ENCODE measurements at places on chromosomes 2 and 18.
A peak's percentile ranks its signal among the peaks of the same experiment; 100 is the strongest.

- DNase-seq: no peak
Measured at GRCh38 chr2:60556175-60556574, 2.7 kb upstream of the BCL11A start.

GRCh38 chr2:31267437-31268120, 33.6 kb downstream of the EHD3 start:
- DNase-seq: no peak

DNA sequence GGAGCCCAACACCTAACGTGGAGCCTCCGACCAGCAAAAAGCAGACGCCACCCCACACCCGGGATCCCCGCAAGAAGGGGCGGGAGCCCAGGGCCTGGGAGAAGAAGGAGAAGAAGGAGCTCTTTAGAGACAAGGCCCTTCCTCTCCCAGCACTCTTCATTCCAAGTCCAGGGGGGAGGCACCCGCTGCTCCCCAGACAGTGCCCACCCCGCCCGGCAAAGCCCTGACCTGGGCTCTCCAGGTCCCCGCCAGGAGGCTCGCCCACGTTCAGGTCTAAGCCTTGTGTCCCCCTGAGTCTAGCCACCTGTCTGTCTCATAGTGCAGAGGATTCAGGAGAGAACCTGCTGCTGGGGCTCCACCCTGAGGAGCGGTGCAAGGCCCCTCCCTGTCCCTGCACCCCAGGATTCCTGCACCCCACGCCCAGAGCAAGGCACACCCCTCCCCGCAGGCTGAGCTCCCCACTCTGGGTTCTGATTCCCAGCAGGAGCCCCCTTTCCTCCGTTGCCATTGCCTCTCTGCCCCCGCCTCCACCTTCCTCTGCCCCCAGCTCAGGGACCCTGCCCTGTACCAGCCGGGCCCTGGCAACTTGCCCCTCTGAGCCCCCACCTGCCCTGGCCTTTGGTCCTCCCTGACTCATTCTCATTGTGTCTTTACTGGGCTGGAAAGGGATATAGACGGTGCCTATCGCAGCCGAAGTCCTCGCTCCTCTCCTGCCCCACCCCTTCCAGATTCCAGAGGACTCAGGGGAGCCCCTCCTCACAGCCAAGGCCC, 33.5 kb upstream of the GPC1 start:
- no peak for DNase-seq

GRCh38 chr2:233816771-233817170, 37.6 kb downstream of the HJURP start:
- no peak for DNase-seq

- DNase-seq: no peak
Measured at GRCh38 chr18:34707670-34708069, 2.4 kb upstream of the DTNA start.

- DNase-seq: no peak
Measured at GRCh38 chr2:233449081-233449901, 95.0 kb downstream of the DGKD start.

DNA sequence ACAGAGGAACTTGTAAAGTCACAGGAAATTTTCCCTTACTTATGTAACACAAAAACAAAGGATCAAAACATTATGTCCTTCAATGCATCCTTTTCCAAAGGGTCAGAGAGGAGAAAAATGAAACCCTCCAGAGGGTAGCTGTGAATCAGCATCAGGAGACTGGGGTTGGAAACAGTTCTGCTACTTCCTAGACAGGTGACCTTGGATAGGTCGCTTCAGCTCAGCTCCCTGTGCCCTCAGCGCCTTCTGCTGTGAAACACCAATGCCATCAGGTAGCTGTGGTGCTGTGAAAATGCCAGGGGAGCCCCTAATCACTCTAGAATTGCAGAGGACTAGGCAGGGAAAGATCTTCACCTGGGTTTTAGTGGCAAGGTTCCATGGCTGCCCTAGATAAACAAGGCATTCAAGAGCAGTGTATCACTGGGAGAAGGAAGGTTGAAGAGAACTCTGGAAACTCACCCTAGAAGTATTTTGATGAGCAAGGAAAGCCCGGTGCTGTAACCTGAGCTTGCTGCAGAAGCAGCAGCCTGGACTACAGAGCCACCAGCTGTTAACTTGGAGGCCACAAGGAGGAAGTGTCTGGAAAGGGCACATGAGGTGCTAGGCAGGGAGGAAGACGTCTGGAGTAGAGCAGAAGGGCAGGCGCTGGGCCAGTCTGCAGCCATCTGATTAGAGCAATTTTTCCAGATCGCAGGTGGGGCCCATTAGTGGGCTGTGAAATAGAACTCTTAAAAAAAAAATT, 100.7 kb upstream of the MCFD2 start:
- DNase-seq: no peak

- no peak for DNase-seq
Measured at GRCh38 chr2:109196081-109196875, 67.3 kb downstream of the SH3RF3 start.

DNA sequence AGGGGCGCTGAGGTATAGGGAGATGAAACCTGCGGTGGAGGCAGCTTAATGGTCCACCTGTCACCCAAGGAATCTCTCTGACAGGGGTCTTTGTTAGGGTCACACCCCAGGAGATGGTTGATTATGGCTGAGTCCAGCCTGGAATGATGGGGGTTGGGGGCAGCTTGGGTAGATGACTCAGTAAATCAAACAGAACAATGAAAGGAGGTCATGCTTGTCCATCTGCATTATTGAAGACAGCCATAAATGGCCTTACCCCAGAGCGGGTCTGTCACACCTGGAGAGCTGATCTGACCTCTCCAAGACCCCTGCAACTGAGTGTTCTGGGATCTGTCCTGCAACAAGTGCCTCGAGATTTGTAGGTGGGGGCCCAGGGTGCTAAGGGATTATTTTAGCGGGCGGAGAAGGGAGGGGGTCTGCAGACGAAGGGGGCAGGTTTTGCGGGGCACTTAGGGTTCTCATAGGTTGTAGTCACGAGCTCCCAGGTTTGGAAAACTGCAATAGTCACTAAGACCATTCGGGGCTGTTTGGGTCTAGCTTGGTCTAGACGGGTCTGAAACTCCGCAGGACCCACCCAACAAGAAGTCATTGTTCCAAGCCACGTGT, 771 bp upstream of the IGFBP2 start:
- DNase-seq: no peak

GRCh38 chr2:101223814-101224231, 28.9 kb upstream of the CNOT11 start:
- peak; percentile 4 for DNase-seq

- DNase-seq: no peak
Measured at GRCh38 chr2:227260041-227260440, 65.0 kb upstream of the MFF start.

DNA sequence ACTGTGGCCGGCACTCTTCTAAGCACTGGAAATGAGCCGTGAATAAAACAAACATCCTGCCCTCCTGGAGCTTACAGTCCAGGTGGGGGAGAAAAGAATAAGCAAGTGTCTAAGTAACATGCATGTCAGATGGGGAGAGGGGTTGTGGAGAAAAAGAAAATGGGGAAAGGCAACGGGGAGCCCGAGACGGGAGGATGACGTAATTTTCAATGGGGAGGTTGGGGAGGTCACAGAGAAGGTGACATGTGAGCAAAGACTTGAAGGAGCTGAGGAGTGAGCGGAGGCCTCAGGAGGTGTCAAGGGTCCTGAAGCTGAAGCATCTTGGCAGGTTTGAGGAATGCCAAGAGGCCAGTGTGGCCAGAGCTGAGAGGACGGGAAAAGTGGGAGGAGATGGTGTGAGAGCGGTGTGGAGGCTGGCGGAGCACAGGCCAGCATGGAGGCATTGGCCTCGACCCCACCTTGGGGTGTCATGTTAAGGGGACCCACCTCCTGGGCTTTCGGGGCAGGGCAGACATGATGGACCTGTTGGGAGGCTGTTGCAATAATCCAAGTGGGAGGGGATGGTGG, 15.0 kb upstream of the NTSR2 start:
- DNase-seq: no peak

DNA sequence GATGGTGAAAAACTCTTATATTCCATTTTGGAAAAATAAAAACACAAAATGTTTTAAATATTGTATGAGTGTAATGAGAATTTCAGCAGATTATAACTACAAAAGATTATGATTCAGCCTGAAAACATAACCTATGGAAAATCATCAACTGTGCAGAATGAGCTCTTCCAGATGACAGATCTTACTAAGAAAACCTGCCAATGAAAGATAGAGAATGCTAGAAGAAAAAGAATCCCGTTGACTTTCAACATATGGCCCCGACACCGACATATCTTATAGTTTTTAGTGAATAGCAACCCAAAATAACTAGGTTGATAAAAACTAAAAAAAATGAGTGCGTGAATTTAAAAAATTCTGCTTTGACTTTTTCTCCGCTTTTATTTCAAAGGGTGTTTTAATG, 178.0 kb downstream of the BABAM2 start:
- DNase-seq: no peak

GRCh38 chr2:10285191-10285555, 17.5 kb upstream of the HPCAL1 start:
- no peak for DNase-seq

GRCh38 chr18:58249712-58250111, 205.7 kb downstream of the NEDD4L start:
- no peak for DNase-seq

GRCh38 chr2:65018141-65018582, 29.0 kb downstream of the SLC1A4 start:
- no peak for DNase-seq

- no peak for DNase-seq
Measured at GRCh38 chr2:195902857-195903256, 165.8 kb downstream of the DNAH7 start.

- DNase-seq: no peak
Measured at GRCh38 chr2:207215308-207215707, 49.6 kb upstream of the KLF7 start.

DNA sequence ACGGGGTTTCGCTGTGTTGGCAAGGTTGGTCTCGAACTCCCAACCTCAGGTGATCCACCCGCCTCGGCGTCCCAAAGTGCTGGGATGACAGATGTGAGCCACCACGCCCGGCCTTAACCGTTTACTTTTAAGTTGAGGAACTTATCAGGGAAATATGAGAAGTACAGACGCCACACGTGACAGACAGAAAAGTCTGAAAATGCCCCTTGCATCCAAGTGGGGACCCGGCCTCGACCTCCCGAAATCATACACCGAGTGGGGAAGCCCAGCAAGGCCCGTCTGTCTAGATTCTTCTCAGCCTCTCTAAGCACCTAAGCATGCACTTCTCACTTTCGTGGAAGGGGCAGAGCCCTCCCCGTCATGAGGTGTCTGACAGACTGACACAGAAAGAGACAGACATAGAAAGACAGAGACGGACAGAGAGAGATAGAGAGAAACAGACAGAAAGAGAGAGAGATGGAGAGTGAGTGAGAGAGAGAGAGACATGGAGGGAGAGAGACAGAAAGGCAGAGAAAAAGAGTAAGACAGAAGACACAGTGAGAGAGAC, 107.3 kb upstream of the ANKRD30BL start:
- DNase-seq: no peak

- DNase-seq: no peak
Measured at GRCh38 chr18:59658941-59659340, 38.3 kb downstream of the CCBE1 start.

- DNase-seq: no peak
Measured at GRCh38 chr18:48459016-48459415, 49.8 kb upstream of the ZBTB7C start.

GRCh38 chr18:74791501-74792194, 194.0 kb downstream of the ZNF407 start:
- no peak for DNase-seq

DNA sequence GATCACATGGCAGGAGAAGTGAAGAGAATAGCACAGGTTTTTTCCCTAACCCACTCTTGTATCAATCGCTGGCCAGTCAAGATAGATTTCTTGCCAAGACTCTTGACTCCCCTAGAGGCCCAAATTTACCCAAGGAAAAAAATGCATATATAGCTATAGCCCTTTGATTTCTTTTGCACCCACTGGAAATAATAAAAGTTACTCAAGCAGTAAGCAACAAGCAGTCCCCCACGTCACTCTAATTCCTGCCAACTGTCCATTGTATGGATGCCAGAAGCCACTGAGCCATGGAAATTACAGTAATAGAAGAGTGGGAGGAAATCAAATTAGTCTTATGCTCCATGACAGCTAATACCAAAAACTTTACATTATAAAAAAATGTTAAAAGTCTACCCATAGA, 125.3 kb upstream of the SLC39A10 start:
- no peak for DNase-seq

GRCh38 chr18:69974365-69974764, 26.7 kb upstream of the CD226 start:
- no peak for DNase-seq

DNA sequence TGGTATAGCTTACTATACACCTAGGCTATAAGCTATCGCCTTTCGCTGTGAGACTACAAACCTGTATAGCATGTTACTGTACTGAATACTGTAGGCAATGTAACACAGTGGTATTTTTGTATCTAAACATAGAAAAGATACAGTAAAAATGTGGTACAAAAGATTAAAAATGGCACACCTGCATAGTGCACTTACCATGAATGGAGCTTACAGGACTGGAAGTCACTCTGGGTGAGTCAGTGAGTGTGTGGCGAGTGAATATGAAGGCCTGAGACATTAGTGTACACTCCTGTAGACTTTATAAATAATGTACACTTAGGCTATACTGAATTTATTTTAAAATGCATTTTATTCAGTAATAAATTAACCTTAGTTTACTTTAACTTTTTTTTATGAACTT, 258.2 kb upstream of the SP5 start:
- DNase-seq: no peak

GRCh38 chr2:22867973-22868372, 517.0 kb upstream of the KLHL29 start:
- no peak for DNase-seq

DNA sequence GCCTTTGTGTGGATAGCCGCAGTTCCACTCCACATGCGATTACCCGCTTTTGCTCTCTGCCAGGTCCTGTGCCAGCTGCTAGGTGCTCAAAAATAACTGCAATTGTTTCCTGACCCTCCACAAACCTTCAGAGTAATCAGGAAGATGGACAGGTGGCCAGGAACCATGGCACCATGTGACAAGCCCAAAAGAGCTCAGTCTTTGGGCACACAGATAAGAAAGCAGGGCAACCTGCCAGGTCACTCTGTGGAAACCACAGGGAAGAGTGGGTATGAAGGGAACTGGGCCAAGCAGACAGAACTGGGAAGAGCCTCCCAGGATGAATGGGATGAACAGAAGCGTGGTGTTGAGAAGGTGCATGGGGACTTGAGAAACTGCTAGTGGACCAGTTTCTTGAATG, 79.4 kb upstream of the AGAP1 start:
- DNase-seq: no peak

DNA sequence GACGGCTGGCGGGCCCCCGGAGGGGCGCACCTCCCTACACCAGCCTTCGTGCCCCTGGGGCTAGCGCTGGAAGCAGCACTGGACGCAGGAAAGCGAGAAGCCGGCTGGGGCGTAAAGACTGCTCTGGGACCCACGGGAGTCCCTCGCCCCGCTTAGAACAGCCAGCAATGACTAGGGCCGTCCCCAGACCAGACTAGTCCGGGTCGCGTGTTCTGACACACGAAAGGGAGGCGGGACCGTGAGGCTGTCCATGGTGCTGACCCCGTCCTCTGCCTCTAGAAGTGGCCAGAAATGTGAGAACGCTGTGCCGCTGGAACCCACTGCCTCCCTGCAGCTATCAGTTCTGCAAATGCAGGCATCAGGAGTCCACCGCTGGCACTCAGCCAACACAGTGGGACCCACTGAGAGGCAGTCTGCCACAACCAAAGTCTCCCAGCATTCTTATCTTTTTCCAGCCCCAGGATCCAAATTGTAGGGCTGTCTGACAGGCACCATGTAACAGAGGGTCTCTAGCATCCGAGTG, at the start of gene UCN:
TSS of gene UCN (minus strand) at position 87 of the 523 bp plus-strand sequence. CDS start 550 bp downstream, outside the sequence.
- no peak for DNase-seq

- DNase-seq: peak; percentile 8
Measured at GRCh38 chr2:3827673-3828575, 124.5 kb downstream of the DCDC2C start.

All from stimulated activated CD4-positive, alpha-beta T cell treated with anti-CD3 and anti-CD28 coated beads, Interleukin-12 subunit alpha, Interleukin-12 subunit beta, amount 100 ng/mL, for 24 hours (primary cell).